ENCODE measurements at places on chromosomes 2 and 18.

- DNase-seq, result no peak
Measured at GRCh38 chr2:62319070-62319469, 123.2 kb downstream of the B3GNT2 start.

DNA sequence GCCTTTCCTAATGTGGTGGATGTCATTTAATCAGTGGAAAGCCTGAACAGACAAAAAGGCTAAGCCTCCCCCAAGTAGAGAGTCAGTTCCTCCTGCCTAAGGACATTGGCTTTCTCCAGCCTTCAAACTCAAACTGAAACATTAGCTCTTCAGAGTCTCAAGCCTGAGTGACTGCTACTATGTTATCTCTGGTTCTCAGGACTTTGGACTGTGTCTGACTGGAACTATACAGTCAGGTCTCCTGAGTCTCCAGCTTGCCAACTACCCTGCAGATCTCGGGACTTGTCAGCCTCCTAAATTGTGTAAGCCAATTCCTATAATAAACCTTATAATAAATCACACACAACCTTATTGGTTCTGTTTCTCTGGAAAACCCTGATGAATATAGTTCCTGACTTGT, 12.6 kb downstream of the HYCC2 start:
- DNase-seq, result no peak

GRCh38 chr2:199907008-199907714, 3.9 kb upstream of the C2orf69 start:
- no peak for DNase-seq

GRCh38 chr18:79217979-79218604, 148.9 kb downstream of the ATP9B start:
- DNase-seq, result no peak

- DNase-seq, result no peak
Measured at GRCh38 chr2:66580166-66581049, 145.5 kb downstream of the MEIS1 start.

GRCh38 chr18:79046522-79046921, 22.7 kb upstream of the ATP9B start:
- DNase-seq, result no peak

GRCh38 chr2:12479065-12479601, 237.6 kb upstream of the TRIB2 start:
- no peak for DNase-seq

DNA sequence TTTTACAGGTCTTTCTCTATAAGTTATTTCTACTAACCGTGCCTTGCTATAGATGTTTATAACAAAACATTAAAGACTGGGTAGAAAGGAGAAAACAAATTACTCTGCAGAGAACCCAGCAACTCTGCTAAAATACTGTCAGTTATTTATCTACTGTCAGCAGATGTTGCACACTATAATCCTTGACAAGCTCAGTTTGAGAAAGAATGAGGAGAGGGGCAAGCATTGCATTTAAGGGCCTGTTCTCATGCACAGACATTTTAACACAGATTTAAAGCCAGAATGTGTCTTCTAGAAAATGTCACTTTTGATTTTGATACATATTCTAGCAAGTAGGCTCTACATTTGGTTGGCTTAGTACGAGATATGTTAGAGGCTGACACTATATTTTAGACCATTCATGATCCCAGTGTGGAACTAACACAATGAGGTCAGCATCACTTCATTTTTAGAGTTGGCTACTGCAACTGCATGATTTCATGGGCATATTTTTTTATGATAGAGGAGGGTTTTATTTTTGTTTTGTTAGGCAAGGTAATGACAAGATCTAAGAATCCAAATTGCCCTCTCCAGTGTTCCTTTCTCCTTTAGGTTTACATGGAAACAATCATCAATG, 516.4 kb downstream of the ZEB2 start:
- no peak for DNase-seq

GRCh38 chr2:226118471-226119429, 680.9 kb downstream of the IRS1 start:
- DNase-seq, result no peak

DNA sequence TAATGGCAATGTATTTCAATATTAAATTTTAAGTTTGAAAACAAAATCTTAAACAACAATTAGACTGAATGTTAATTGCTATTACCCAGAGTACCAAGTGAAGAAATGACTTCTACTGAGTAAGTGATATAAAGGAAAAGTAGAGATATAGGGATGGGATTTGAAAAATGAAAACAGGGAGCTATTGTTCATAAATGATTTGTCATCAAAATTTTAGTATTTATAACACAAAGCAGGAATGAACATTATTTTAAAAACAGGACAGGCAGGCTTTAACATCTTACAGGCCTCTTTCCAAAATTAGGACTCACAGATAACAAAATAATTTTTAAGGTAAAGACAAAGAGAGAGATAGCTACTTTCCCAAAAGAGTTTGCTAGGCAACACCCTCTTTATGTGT, 3.9 kb downstream of the EXOC6B start:
- no peak for DNase-seq

DNA sequence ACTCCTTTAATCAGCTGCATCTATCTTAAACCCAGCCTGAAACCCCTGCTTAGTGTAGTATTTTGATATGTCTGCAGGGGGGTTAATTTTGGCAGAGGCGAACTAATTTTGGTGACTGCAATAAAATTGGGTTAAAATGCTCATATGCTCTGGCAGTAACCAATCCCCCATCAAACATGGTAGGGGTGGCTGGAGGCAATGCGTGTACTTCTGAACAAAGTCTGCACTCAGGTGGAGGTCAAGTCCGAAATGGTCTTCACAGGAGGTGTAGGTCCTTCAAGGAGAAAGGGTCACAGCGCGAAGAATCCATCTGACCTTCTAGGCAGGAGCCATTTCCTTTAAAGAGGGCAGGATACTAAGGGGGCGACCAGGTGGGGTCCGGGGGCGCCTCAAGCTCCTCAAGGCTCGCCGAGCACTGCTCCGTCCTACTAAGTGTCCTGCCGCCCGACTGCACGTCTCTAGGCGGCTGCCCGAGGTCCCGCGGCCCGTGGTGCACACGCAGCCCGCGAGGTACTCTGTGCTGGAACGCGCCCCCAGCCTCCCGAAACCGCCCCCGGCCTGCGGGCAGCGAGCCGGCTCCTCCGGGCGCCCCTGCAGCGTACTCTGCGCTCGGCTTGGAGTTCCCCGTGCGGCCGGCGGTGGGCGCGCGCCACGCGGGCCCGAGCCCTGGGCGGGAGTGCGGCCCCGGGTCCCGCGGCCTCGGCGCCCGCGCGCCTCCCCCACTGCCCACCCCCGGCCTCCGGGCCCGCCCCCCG, 1.7 kb upstream of the LDLRAD4 start:
- DNase-seq, result no peak

GRCh38 chr2:203583701-203584100, 48.6 kb upstream of the RAPH1 start:
- no peak for DNase-seq

GRCh38 chr18:57895182-57895581, 92.1 kb upstream of the ATP8B1 start:
- DNase-seq, result no peak

DNA sequence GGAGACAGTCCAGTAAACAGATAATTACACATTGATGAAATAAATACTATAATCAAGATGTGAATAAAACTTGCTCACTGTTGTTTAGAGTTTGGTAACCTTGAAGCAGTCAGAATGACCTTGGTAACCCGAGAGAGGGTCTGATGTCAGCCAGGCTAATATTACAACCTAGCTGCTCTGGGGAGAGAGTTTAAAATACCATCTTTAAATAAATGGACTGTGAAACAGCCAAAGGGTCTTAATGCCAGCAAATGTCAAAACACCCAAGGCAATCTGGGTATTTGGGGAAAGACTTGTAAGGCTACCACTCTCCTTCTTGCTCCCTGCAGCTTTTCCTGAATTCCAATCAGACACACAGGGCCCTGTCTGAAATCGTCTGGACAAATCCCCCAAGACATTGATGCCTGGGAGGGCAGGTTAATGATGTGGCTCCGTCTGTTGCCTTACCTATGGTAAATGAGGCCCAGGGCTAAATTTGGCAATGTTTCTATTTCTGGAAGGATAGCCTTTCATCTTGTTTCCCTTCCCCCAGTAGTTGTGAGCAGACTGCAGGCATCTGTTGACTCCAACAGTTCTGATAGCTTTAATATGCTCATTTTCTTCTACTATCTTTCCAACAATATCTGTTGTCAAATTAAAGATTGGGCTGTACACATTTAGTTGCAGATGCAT, 43.0 kb upstream of the ITGB6 start:
- no peak for DNase-seq

DNA sequence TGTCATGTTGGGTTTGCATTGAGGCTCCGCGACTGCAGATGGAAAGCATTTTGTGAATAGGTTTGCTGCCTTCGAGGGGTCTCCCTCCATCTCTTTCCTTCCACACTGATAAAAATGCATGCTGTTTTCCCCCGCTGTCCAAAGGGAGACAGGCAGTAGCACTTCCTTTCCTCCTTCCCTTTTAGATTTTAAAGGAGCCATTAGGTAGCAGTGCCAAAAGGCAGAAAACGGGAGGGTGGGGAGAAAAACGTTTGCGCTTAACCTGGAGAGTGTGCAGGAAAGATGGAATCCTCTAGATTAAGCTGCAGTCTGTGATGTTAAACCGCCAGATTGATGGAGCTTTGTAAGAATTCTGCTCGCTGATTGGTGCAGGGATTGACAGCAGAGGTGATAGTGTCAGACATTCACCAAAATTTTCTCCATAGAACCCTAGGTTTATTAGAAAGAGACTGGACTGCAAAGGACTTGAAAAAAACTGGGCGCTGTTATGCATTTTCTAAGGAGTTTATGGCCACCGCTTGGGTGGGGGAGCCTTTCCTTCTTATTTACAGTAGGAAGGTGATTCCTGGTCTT, 688 bp downstream of the MAPRE2 start:
- no peak for DNase-seq
